Stimulated activated CD8-positive, alpha-beta memory T cell treated with anti-CD3 and anti-CD28 coated beads, Interleukin-7, amount 100 ng/mL, for 24 hours (primary cell): ENCODE measurements at places on chromosomes 2 and 18.

DNA sequence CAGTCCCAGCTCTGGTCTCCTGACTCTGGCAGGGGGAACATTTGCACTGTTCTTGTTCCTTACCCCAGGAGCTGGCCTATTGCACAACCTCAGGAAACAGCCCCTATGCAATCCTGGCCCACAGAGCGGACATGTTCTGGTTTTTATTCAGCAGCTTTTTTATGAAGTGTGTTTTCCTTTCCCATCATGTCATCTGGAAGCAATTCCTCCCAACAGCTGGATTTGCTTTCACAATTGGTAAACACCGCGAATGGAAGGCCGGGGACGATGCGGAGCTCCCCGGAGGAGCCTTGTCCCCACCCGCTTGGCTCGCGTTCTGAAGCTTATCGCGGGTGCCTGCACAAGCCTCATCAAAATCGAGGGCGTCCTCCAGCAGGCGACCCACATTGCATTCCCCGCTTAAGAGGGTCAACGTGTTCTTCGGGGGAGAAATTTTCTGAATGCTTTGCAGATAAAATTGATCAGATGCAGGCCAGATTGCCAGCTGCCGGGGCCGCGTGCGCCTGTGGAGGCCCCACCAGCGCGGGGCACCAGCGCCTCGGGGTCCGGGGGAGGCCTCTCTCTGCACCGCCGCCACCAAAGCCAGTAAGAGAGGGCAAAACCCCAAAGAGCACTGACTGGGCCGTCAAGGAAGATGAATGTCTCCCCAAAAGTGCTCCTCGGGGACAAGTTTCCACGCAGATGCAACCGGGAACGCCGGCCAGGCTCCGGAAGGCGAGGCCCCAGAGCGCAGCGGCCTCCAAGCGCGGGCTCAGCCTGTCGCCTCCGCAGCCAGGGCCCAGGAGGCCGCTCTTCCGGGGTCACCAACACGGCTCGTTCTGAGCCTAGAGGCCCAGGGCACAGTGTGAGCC, 60.3 kb upstream of the SP3 start:
- no peak for DNase-seq

GRCh38 chr2:35852-36251, 10.5 kb downstream of the FAM110C start:
- no peak for DNase-seq

GRCh38 chr2:84492571-84492970, 23.7 kb upstream of the DNAH6 start:
- DNase-seq: no peak

GRCh38 chr2:12549641-12550040, 167.1 kb upstream of the TRIB2 start:
- no peak for DNase-seq

- no peak for DNase-seq
Observed at GRCh38 chr2:195648787-195649186, 8.2 kb upstream of the SLC39A10 start.

- DNase-seq: no peak
Observed at GRCh38 chr2:222572751-222573174, 83.1 kb downstream of the FARSB start.

DNA sequence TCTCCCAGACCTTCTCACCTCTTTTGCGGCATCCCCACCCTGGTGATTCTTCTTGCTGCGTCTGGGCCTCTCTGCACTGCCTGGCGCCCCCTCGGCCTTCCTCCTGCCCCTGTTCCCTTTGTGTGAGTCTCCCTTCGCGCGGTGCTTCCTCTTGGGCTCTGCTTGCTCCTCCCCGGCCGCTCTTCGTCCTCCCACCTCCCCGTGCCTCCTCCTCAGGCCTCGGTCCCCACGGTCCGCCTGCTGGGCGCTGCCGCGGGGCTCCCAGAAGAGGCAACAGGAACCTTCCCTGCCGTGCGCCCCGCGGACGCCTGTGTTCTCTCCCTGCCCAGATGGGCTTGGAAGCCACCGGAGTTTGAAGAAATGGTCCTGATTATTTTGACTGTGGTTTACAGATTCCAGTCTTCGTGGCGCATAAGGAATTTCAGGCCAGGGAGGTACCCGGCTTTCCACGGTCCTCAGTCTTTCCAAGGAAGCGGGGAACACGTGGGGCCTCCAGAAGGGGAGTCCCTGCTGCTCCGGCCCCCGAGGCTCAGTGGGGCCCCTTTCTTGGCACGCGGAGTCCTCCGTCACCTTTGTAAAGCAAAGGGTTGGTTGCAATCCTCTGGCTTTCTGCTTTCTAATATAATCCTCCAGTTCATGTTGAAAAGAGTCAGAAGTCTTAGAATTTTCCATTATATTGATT, 13.1 kb downstream of the RNU2-63P start:
- no peak for DNase-seq

- no peak for DNase-seq
Observed at GRCh38 chr2:207970826-207971180, 54.5 kb downstream of the PLEKHM3 start.

DNA sequence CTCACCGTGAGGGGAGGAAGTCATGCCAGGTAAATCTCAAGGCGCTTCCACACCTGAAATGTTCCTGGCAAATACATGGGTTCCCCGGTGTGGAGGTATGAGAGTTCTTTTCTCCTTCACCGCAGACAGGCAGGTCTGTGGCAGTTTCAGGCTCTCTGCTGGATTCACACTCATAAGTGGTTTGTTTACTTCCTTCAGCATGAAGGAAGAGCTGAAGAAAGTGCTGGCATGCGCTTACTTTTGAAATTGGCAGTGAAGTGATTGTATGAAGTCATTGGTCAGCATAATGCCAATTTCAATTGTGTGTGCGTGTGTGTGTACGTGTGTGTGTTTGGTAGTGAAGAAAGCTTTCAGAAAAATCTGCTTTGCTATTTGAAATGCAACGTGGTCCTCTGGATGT, 43.4 kb downstream of the RNF144A start:
- DNase-seq: no peak

DNA sequence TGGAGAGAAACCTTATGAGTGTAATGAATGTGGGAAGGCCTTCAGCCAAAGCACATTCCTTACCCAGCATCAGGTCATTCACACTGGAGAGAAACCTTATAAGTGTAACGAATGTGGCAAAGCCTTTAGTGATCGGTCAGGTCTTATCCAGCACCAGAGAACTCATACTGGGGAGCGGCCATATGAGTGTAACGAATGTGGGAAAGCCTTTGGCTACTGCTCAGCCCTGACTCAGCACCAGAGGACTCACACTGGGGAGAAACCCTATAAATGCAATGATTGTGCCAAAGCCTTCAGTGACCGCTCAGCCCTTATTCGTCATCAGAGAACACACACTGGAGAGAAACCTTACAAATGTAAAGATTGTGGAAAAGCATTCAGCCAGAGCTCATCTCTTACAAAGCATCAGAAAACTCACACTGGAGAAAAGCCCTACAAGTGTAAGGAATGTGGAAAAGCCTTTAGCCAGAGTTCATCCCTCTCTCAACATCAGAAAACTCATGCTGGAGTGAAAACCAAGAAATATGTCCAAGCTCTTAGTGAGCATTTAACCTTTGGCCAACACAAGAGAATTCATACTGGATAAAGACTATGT, 7.8 kb downstream of the ZNF892 start:
- DNase-seq: no peak

DNA sequence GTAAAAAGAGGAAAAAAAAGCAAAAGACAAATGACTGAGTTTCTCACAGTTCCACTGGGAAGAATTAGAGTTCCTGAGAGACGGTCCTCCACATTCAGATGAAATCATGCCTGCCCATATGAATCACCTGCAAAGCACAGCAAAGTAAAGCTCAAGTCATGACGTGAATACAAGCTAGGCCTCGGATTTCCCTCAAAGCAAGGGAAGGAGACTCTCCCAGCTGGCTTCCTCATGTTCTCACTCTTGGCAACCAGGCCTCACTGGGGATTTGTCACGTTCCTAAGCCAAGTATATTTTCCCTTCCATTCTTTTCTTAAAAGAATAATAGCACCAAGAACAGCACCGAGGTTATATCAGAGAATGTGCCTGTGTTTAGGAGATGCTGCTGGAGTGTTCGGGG, 47.0 kb downstream of the CYP27C1 start:
- no peak for DNase-seq
